C1 segment of cervical spinal cord (tissue), 14 donors: ENCODE measurements at places on chromosomes 11 and 22.
A peak's percentile ranks its signal among the peaks of the same experiment; 100 is the strongest.

DNA sequence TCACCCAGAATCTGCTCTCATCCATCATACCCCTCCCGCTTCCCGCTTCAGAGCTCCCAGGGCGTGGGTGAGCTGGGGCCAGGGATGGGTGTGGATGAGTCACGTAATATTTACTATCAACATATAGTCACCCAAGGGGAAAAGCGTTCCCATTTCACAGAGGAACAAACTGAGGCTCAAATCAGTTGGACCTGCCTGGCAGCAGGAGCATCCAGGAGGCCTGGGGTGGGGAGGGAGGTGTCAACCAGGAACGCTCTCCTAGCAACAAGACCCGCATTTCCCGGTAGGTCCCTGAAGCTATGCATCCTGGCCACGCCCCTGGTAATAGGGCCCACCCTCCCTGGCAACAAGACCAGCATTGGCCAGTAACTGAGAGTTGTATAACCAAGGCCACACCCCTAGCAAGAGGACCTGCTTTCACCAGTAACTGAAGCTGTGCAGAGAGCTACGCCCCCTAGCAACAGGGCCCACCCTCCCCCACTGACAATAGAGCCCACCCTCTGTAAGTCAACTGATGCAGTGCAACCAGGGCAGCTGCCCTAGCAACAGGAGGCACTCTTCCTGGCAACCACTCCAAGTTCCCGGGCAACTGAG, 32.7 kb upstream of the TXNRD2 start:
- DNase-seq = peak; percentile 53

- no peak for DNase-seq
These were observed 67.5 kb downstream of the PLEKHA7 start for GRCh38 chr11:16946477-16947282.

DNA sequence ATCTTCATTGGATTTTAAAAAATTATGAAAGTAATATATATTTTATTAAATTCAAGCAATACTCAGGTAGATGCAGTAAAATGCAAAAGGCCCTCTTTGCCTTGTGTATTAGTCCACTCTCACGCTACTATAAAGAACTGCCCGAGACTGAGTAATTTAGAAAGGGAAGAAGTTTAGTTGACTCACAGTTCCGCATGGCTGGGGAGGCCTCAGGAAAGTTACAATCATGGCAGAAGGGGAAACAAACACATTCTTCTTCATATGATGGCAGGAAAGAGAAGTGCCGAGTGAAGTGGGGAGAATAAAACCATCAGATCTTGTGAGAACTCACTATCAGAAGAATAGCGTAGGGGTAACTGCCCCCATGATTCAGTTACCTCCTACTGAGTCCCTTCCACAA, 130.8 kb downstream of the HIPK3 start:
- no peak for DNase-seq

DNA sequence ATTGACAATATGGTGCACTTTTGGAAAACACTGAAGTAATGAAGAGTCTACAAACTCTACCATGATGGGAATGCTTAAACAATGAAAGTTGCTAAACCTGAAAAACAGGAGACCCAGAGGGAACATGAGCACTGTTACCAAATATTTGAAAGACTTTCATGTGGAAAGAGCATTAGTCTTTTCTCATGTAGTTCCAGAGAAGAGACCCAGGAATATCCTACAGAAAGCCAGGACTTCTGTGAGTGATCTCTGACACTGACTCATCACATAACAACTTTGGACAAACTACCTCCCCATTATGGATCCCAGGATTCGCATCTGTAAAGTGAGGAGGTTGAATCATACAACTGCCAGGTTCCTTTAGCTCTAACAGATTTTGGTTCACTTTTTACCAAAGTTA, 62.2 kb downstream of the FAM181B start:
- DNase-seq = no peak

DNA sequence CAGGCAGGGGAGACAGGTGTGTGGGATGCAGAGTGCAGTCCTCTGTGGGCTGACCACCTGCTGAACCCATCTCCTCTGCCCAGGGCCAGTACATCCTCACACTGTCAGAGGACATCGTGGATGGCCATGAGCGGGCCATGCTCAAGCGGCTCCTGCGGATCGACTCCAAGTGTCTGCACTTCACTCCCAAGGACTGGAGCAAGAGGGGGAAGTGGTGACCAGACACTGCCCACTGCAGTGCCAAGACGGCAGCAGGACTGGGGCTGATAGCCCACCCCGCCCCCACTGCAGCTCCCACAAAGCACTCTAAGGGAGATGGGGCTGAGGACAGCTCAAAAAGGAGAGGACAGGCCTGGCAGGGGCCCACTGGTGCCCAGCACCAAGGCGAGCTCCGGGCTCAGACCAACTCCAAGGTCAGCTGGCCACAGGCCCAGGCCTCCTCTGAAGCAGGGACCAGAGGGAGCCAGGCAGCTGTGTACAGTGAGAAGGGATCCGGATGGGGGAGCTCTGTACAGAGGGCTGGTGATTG, 1.6 kb downstream of the RNASEH2C start:
- no peak for DNase-seq

DNA sequence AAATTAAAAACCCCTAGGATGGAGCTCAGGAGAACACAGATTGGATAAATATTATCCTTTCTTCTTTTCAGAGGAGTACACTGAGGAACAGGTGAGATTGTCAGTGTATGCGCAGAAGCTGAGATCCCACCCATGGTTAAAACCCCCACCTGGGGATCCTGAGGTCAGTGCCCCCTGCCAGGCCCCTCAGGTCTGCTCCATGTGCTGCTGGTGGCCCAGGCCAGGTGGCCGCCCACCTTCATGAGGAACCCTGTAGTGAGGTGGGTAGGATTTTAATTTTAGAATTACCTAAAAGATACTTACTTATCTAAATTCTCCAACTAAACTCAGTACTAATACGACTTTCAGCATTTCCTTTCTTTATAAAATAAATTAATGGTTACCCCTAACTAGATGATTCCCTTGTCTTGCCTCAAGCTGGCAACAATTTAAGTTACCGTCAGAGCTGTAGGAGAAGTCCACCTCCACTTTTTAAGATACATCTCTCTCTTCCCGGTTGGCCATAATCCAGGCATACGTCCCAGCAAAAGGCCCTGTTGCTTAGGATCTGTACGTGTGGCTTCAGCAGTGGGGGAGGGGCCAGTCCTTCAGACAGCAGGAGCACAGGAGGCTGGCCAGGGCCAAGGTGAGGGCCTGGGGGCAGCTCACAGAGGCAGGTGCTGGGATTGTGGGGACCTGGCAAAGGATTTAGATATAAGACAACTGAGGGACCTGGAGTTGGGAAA, 61.5 kb upstream of the PITPNB start:
- DNase-seq = no peak

DNA sequence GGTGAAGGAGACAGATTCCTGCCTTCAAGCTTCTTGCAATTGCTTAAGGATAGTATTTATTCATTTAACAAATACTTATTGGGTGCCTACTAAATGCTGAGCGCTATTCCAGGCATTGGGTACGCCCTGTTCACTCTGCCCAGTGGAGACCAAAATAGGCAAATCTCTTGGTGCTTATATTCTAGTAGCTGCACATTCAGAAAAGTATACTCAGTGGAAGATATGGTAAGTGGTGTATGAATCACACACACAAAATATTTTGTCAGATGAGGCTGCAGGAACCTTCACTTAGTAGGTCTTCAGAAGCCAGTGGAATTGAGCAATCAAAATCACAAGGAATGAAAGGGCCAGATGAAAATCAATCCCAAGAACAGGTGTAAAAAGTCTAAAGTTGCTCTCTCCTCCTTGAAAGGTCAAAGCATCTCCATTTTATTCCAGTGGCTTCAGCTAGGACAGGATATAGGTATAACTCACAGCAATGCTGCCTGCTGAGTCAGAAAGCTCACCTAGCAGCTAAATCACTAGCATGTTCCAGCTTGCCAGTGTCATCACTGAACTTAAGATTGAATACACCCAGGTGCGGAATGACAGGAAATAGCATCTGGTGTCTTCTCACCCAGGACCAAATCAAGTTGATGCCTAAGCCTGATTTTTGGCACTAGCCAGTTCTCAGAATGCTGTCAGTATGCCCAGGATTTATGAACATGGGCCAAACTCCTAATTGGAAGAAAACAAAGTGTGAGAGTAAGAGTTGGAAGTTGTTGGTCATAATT, 83.9 kb downstream of the AMOTL1 start:
- DNase-seq = no peak

DNA sequence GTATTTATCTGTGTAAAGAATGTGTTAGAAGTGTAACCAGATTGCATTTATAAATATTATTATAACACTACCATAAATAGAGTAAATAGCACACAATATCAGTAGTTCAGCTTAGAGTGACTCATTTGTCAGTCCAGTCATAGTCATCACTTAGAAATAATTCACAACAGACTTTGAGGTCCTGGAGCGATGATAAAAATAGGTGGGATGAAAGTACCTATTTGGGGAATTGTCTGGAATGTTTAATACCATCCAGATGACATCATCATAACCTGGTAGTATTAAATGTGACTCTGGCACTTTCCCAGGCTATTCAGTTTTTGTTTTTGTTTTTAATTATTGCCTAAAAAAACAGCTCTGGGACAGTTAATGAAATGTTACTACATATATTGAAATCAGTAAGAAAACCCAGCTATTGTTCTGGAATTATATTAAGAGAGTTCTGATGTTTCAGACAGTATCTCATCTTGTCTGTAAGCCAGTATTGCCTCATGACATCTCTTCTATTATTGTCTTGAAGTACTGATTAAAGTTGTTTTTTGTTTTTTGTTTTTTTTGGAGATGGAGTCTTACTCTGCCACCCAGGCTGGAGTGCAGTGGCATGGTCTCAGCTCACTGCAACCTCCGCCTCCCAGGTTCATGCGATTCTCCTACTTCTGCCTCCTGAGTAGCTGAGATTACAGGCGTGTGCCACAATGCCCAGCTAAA, 74.8 kb downstream of the SIK2 start:
- DNase-seq = no peak

GRCh38 chr11:7675631-7676030, 2.3 kb upstream of the CYB5R2 start:
- no peak for DNase-seq

DNA sequence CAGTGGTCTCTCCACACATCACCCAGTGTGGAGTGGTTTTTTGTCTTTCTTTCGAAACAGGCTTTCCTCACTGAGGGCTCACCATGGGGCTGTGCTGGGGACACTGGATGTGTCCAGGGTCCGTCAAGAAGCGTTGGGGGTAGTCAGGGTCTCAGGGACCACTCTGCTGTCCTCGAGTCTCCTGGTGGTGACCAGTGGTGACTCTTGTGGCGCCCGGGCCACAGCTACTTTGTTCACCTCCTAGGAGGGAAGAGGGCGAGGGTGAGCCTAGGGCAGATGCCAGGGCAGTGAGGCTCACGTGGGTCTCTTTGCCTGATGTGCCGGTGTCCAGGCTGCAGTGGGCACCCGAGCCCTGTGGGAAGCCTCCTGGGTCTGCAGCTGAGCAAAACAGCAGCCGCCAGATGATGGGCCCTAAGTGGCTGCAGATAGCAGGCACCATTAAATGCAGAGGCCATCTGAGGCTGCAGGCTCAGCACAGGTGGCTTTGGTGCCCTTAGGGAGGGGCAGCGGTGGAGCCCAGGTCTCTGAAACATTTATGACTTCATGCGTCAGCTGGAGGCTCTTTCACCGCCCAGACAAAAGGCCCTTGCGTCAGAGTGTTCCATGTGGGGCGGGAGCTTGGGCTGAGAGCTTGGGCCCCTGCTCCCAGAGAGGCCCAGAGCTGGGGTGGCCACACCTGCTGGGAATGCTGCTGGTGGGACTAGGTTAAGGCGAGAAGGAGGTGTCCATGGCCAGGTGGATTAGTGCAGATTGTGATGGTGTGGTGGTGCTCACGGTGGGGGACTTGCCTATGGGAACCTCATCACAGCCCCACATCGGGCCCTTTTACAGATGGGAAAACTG, 29.5 kb downstream of the KCNQ1 start:
- no peak for DNase-seq

DNA sequence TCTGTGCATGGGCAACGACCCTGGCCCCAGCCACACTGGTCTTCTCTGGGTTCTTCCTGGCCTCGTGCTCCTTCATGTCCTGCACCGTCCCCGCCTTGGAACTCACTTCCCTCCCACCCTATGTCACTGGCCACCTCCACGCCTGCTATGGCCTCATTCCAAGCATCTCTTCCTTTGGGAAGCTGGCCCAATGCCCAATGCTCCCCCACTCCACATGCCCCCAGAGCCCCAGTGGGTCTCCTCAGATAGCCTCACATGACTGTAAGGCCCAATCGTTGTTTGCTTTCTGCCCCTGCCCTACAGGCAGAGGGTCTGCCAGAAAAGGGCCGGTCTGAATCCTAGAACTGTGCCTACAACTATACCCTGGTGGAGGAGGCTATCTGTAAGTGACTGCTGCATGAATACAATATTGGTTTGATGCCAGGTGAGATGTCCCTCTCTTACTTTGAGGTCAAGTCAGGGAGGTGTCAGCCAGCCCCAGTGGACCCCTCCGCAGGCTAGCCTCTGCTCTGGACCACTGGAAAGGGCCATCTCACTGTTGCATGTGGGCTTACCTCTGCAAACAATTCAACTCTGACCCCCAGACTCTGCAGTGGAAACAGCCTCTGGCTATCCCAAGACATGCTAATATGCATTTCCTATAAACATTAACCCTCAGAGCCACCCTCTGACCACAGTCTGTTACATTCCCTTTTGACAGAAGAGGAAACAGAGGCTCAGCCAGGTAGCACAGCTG, 2.1 kb upstream of the GNAZ start:
- no peak for DNase-seq

DNA sequence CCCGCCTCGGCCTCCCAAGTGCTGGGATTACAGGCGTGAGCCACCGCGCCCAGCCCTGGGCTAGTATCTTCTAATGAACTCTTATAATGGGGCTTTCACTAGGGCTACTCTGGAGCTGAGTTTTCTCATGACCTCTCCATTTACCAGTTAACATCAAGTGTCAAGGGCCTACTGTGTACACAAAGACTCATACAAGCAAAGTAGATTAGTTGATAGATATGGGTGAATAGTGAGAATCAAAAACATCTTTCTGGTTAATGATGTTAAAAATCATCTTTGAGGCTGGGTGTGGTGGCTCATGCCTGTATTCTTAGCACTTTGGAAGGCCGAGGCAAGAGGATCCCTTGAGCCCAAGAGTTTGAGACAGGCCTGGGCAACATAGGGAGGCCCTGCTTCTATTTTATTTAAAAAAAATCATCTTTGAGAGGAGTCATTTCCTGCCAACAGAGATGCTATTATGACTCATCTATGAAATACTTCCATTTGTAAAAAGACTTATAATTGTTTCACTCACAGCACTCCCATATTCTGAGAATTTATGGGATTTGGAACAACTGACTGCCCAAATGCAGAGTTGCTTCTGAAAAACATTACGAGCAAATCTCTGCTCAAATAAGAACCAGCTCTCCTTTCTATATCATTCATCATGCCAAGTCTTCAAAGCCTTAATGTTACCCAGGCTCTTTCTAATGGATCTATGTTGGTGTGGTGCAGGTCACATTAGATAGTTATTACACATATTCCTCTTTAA, 57.0 kb downstream of the GDPD4 start:
- DNase-seq = no peak

DNA sequence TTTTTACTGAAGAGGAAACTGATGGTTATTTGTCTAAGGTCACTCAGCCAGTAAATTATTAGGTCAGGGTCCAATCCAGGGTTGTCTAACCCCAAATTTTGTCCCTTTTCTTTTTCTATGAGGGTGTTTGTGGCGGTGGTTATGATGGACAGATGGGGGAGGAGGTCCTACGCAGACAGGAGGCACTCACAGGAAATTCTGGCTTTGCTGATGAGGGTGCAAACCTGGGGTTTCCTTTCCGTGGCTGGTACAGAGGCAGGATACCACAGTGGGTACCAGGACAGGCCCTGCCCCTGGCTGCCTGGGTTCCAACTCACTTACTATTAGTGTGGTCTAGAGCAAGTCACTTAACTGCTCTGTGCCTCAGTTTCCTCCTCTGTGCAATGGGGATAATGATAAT, 91.0 kb downstream of the RRM1 start:
- no peak for DNase-seq
